ENCODE measurements at places on chromosomes 16 and 17. TPM values are rescaled to one million over a fixed set of nuclear protein-coding genes. Genes with fewer than 3 reads are reported as not detected.

GRCh38 chr16:55447231-55447630 lies 31.8 kb upstream of the MMP2 start:
- no peak for DNase-seq
- H3K4me3 ChIP-seq = no peak overlapping the region
- H3K4me1 ChIP-seq = no peaks in the 10 kb centered on the region
- no peak overlapping the region for H3K27ac ChIP-seq

GRCh38 chr16:84949772-84950436 lies 61.4 kb downstream of the ZDHHC7 start:
- no peaks in the 10 kb centered on the region for H3K4me1 ChIP-seq
- H3K27me3 ChIP-seq = no peaks in the 10 kb centered on the region
- no peak overlapping the region for H3K4me3 ChIP-seq
- no peak for DNase-seq

DNA sequence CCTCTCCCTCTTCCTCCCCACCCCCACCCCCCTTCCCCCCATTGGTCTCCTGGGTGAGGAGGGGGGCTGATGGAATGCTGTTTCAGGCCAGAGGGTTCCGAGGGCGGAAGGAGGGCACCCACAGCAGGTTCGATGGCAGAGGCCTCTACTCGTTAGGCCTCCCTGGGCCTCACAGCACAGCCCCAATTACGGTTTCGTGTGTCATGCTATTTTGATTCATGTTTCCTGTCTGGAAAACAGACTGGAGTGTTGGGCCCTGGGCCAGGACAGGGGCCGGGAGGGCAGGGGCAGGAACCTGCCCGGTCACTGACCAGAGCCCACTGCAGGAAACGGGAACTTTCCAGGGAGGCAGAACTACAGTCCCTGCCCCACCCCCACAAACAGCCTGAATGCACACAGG lies 138.2 kb downstream of the C16orf95 start:
- no peaks in the 10 kb centered on the region for H3K36me3 ChIP-seq
- no peaks in the 10 kb centered on the region for H3K27me3 ChIP-seq
- no peak overlapping the region for H3K4me3 ChIP-seq
- H3K4me1 ChIP-seq = no peaks in the 10 kb centered on the region
- H3K27ac ChIP-seq = no peak overlapping the region
- DNase-seq = no peak

DNA sequence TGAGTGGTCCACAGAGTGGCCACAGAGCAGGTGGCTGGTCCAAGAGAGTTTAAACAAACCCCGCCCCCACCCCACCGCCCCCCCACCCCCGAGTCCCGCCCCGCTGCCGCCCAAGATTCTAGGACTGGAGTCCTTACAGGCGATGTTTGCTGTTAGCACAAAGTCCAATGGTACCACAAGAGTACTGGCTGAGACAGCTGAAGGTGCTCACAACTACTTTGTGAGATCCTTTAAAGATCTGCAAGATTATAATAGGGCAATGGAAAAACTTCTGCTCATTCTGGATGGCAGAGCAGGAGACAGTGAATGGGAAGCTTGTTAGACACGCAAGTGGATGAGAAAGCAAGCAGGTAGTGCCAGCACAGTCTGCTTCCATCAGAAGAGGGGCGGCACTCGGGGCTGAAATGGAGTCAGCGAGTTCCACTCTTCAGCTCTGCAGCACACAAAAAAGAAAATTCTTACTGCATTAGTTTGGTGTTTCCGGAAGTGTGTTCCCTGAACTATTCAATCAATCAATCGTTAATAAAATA lies 4.7 kb upstream of the TEKT3 start:
- H3K4me1 ChIP-seq = peaks cover 14% of the 10 kb centered on the region
- H3K4me3 ChIP-seq = no peak overlapping the region
- H3K36me3 ChIP-seq = no peaks in the 10 kb centered on the region
- no peak for DNase-seq

TLCD3B gene
- total RNA-seq = 0.16 TPM

DNA sequence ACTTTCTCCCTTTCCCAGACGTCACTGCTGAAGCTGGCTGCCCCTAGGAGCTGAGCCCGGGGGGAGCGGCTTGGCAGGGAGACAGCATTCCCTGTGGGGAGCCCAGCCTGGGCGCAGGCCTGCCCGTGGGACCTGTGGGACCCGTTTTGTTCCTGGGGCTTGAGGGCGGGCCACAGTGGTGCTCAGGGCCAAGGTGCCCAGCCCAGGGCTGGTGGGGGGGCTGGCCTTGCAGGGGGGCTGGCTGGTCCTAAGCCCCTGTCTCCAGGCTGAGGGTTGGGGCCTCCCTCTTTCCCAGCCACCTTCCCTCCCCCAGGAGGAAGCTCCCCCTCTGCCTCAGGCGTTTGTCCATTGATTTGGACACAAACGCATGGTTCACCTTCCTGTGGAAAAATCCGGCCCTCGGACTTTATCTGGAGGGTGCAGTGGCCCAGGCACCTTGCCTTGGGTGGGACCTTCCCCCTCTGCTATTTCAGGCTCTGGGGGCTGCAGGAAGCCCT lies 4.4 kb downstream of the NHERF2 start:
- no peaks in the 10 kb centered on the region for H3K27me3 ChIP-seq
- no peak overlapping the region for H3K4me3 ChIP-seq
- DNase-seq = no peak
- peak overlapping the region; percentile 18 for H3K27ac ChIP-seq

DNA sequence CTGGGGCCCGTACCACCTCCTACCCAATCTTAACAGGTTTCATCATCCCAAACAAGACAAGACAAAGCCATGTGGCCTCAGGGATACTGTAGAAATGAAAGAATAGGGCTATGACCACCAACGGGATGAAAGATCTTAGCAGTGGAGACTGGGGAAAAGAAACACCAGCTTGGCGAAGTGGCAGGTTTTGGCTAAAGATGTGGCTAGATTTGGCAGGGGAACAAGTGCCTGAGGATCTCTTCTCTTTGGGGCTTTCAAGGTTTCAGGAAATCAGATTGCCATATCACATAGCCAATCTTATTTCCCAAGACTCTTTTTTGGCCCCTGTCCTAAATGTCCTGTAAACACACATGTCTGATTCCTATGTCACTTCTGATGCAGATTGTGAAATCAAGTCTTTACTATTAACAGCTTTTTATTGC lies 6.9 kb downstream of the KRT24 start:
- no peak overlapping the region for H3K27ac ChIP-seq
- no peak overlapping the region for H3K4me3 ChIP-seq
- no peak for DNase-seq
- H3K4me1 ChIP-seq = no peaks in the 10 kb centered on the region
- H3K36me3 ChIP-seq = no peaks in the 10 kb centered on the region
- H3K27me3 ChIP-seq = no peaks in the 10 kb centered on the region

DNA sequence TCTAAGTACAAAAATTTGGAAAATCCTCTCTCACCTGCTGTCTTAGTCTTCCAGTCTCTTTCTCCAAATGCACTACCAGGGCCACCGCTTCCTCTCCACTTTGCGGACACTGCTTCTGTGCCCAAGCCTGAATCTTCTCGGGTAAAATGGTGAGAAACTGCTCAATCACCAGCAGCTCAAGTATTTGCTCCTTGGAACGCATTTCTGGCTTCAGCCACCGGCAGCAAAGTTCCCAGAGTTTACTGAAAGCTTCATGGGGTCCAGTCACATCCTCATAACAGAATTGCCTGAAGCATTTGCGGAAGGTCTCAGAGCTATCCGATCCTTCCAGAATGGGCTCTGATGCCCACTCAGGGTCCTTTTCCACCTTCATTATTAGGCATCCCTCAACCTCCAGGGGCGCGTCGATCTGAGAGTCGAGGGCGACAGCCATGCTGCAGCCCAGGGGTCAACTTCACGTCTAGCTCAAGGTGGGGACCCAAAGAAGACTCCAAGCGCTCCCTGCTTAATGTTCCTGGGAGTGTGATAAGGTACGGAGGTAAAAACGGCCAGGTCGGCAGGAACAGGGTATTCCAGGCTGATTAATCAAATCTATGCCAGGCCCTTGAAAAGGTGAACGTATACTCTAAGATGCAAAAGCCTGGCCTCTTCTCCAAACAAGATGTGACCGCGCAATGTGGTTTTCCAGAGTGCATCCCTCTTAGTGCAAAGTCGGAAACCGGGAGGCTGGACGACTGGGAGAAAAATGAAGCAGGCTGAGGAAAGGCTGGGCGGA lies 763 bp downstream of the ZKSCAN2 start:
- no peaks in the 10 kb centered on the region for H3K36me3 ChIP-seq
- no peaks in the 10 kb centered on the region for H3K27me3 ChIP-seq
- H3K4me3 ChIP-seq = peak overlapping the region; percentile 80
- DNase-seq = peak; percentile 24

GOT2 gene
- total RNA-seq = 117 TPM

DNA sequence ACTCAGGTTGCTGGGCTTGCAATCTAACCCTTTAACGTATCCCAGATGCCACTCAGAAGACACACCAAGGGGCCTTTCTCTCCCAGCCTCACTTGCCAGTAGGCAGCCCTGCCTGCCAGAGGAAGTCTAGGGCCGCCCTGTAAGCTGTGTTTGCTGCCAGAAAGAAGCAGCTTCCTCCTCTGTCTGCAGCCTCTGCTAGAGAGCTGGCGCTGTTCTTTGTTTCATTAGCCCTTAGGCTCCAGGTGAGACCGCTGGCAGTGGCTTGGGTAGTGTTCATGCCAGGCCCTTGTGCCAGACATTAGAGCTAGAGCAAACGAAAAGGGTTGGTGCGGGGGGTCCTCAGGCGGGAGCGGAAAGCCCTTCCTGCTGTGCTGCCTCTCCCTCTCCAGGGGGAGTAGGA lies 8.9 kb downstream of the CTRL start:
- H3K36me3 ChIP-seq = no peaks in the 10 kb centered on the region
- H3K4me1 ChIP-seq = no peaks in the 10 kb centered on the region
- no peak for DNase-seq
- no peak overlapping the region for H3K4me3 ChIP-seq

- no peaks in the 10 kb centered on the region for H3K36me3 ChIP-seq
- H3K4me3 ChIP-seq = no peak overlapping the region
- no peak overlapping the region for H3K27ac ChIP-seq
- DNase-seq = no peak
- no peaks in the 10 kb centered on the region for H3K27me3 ChIP-seq
These were observed 392.1 kb upstream of the SALL1 start for GRCh38 chr16:51542981-51543815.

- DNase-seq = no peak
- no peaks in the 10 kb centered on the region for H3K27me3 ChIP-seq
- no peak overlapping the region for H3K4me3 ChIP-seq
- no peaks in the 10 kb centered on the region for H3K36me3 ChIP-seq
These were observed 32.6 kb downstream of the CDRT15 start for GRCh38 chr17:14204084-14204483.

- H3K4me3 ChIP-seq = no peak overlapping the region
- no peaks in the 10 kb centered on the region for H3K4me1 ChIP-seq
- no peak overlapping the region for H3K27ac ChIP-seq
- no peak for DNase-seq
These were observed 36.1 kb downstream of the KCNJ2 start for GRCh38 chr17:70205401-70205800.

- no peaks in the 10 kb centered on the region for H3K27me3 ChIP-seq
- H3K4me3 ChIP-seq = no peak overlapping the region
- no peaks in the 10 kb centered on the region for H3K36me3 ChIP-seq
- no peak for DNase-seq
- no peaks in the 10 kb centered on the region for H3K4me1 ChIP-seq
These were observed 11.6 kb downstream of the ZNRF1 start for GRCh38 chr16:75010427-75010826.

GRCh38 chr17:83176623-83177583 lies 97.5 kb downstream of the METRNL start:
- no peak overlapping the region for H3K27ac ChIP-seq
- no peaks in the 10 kb centered on the region for H3K36me3 ChIP-seq
- H3K4me3 ChIP-seq = no peak overlapping the region
- no peaks in the 10 kb centered on the region for H3K27me3 ChIP-seq
- H3K4me1 ChIP-seq = no peaks in the 10 kb centered on the region
- peak; percentile 10 for DNase-seq

TLCD1 gene
- total RNA-seq = 20.4 TPM

GRCh38 chr17:71019699-71020098 lies 850.4 kb downstream of the KCNJ2 start:
- no peaks in the 10 kb centered on the region for H3K27me3 ChIP-seq
- no peaks in the 10 kb centered on the region for H3K4me1 ChIP-seq
- DNase-seq = no peak
- H3K27ac ChIP-seq = no peak overlapping the region
- H3K36me3 ChIP-seq = no peaks in the 10 kb centered on the region

- peaks cover 19% of the 10 kb centered on the region for H3K4me1 ChIP-seq
- no peaks in the 10 kb centered on the region for H3K27me3 ChIP-seq
- DNase-seq = peak; percentile 32
- peak overlapping the region; percentile 92 for H3K4me3 ChIP-seq
- no peaks in the 10 kb centered on the region for H3K36me3 ChIP-seq
These were observed 1.3 kb downstream of the CDR2 start for GRCh38 chr16:22372882-22373661.

GRCh38 chr17:11668618-11669017 lies 70.3 kb downstream of the DNAH9 start:
- no peak for DNase-seq
- H3K27ac ChIP-seq = no peak overlapping the region
- H3K36me3 ChIP-seq = no peaks in the 10 kb centered on the region
- H3K4me1 ChIP-seq = no peaks in the 10 kb centered on the region

Measured in colonic mucosa (tissue), 4 donors.